ENCODE measurements at places on chromosomes 13 and 19.

- DNase-seq, result peak; percentile 7
Observed at GRCh38 chr19:46611776-46612175, 10.6 kb downstream of the CALM3 start.

DNA sequence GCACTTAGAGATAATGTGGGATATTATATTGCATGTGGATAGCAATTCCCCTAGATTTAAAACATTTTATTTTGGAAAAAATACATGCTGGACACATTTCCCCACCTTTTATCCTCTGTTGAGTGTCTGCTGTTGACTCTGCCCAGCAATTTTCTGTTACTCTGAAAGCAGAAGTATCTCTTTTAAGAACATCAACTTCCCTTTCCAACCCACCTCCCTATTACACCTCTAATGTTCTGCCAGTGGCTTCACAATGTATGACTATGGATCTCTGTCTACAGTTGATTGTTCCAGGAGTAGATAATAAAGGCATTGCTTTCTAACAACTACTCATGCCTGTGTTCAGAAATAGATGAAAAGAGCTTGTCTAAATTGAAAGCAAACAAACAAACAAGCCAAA is 754.8 kb upstream of the SLITRK6 start:
- no peak for DNase-seq

- DNase-seq, result peak; percentile 24
Observed at GRCh38 chr19:46478356-46478986, 7.1 kb upstream of the PNMA8A start.

GRCh38 chr13:63651394-63651793 is 2235.7 kb upstream of the PCDH20 start:
- no peak for DNase-seq

DNA sequence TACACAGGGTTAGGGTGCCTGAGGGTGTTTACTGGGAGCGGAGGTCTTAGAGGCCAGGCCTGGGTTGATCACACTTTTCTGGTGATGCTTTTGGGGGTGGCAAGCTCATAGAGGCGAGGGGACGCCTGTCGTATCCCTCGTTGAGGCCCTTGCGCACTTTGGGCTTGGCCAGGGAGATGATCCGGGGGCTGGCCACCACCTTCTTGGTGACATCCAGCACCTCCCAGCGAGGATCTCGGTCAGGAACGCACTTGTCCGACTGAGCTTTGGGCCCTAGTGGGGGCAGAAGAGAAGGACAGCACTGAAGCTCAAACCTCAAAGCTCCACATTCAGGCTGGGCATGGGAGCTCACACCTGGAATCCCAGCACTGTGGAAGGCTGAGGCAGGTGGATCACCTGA is 17.6 kb upstream of the MIER2 start:
- DNase-seq, result no peak

DNA sequence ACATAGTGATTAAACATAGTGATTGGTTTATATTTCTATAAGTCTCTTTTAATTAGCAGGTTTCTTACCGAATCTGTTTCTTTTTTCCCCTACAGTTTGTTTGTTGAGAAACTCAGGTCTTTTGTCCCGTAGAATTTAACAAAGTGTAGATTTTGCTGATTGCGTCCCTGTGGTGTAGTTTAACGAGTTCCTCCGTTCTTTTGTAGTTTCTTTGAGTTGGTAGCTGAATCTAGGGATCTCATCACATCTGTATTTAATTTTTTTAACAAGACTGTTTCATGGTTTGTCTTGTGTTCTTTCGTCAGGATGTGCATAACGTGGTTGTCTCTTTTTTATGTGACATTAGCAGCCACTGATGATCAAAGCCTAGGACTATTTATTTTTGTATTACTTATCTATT is 111.1 kb downstream of the AKAP11 start:
- DNase-seq, result no peak

GRCh38 chr13:64276232-64276631 is 2860.6 kb upstream of the PCDH20 start:
- DNase-seq, result no peak

GRCh38 chr19:1057176-1057855 is 9.7 kb upstream of the ARHGAP45 start:
- peak; percentile 67 for DNase-seq

- DNase-seq, result no peak
Observed at GRCh38 chr19:30158067-30158892, 213.9 kb upstream of the ZNF536 start.

Measured in CD4-positive, alpha-beta T cell treated with Interleukin-15 for 1 hour (primary cell).